ENCODE measurements at places on chromosomes 1 and 21.

GRCh38 chr1:204529371-204529895 is 13.2 kb downstream of the MDM4 start:
- no peak for DNase-seq

GRCh38 chr21:31371715-31372470 is 27.8 kb upstream of the TIAM1 start:
- no peak for DNase-seq

GRCh38 chr1:13228343-13228781 is 2.4 kb upstream of the PRAMEF18 start:
- no peak for DNase-seq

- no peak for DNase-seq
Measured at GRCh38 chr1:63929106-63929478, 155.3 kb downstream of the ROR1 start.

- DNase-seq, result no peak
Measured at GRCh38 chr1:99645699-99646531, at the start of gene PALMD. TSS of gene PALMD (plus strand) at chr1:99646113. CDS start at chr1:99646318, 205 bp downstream.

- no peak for DNase-seq
Measured at GRCh38 chr1:175158170-175158591, 34.4 kb downstream of the KIAA0040 start.

GRCh38 chr21:38095220-38095619 is 161.6 kb upstream of the KCNJ15 start:
- DNase-seq, result no peak

DNA sequence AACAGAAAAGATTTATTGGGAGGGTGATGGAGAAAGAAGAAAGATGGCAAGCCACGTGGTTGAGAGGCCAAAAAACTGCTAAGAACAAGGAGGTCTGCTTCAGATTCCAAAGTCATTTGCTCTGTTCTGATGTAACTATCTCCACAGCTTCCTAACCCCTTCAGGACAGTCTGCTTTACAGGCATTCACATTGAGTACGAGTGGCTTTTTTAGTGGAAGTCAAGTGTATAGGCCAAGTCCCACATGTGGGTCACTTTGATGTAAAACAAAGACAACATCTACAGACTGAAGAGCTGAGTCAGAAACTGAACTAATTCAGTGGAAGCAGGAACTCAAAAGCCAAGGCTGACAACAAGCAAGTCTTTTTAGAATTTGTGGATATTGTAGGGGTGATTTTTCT is 128.7 kb upstream of the F3 start:
- no peak for DNase-seq

GRCh38 chr1:21693732-21694131 is 24.6 kb upstream of the RAP1GAP start:
- no peak for DNase-seq

GRCh38 chr1:86522240-86522639 is 24.6 kb upstream of the CLCA4 start:
- no peak for DNase-seq

DNA sequence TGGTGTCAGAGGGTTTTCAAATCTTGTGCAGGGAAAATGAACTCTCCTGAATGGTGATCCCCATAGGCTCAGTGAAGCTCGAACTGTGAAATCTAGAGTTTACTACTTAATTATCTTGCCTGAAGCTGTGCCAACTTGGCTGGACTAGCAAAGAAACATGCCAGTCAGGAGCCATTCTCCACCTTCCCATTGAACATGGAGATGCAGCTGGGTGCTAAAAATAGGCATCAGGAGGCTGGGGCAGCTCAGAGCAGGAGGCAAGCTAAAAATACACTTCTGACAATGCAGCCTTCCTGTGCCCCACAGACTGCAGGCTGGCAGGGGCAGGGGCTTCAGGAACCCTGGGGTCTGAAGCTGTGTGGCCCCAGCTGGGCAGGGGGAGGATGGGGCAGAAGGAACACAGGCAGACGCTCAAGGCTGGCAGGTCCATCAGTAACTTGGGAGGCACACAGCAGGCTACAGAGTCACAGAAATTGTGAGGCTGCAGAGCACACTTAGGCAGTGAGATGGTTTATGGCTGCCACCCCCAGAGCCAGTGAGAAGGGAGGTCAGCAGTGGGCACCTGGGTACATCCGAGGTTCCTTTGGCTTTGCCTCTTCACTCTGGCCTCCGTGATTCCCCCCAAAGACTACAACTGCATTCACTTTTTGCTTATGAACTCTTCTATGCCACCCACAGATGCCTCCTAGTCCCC is 155.4 kb upstream of the KCND3 start:
- DNase-seq, result no peak

- DNase-seq, result no peak
Measured at GRCh38 chr1:111179968-111180533, 20.4 kb downstream of the DENND2D start.

DNA sequence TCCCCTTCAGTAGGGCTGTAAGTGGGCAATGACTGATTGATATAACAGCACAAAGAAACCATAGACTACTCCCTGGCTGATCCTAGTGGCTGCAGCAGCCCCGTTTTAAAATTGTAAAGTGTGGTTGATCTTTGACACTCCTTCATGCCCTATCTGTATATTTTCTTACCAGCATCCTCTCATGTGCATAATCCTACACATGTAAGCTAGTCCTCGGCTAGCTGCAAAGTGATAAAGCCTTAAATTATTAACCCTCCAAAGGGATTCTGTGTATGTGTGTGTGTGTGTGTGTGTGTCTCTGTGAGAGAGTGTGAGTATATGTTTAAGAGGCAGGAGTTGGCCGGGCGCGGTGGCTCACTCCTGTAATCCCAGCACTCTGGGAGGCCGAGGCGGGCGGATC is 30.8 kb upstream of the CDC14A start:
- no peak for DNase-seq

DNA sequence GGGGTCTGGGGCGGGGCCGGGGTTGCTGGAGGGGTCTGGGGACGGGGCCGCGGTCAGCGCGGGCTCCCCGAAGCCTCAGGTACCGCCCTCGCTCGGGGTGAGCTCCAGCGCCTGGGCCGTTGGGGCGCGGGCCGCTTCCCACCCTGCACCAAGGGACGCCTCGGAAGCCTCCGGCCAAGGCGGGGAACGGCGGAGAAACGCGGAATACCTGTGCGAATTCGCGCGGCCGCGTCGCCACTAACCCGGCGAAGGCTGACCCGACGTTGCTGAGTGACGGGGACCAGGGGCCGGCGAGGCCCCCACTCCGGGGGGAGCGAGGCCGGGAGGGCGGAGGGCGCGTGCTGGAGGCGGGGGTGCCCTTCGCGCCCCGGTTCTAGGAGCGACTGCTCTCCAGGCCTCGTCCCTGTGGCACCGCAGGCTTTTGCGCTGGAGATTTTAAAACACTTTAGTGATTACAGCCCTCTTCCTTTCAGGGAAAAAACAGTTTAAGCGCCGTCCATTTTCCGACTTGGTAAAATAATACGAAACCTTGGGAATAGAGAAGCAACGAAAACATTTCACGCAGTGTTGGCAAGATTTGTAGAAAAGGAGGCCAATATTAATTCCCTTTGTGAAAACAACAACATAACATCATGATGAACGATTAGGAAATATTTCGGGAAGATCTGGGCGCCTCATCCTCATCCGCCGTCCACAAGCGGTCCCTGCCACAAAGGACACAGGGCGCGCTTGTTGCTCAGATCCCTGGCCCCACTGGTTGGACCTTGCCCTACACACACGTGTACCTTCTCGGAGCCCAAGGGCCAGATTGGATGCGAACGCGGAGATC is 971 bp upstream of the GNG4 start:
- DNase-seq, result no peak

DNA sequence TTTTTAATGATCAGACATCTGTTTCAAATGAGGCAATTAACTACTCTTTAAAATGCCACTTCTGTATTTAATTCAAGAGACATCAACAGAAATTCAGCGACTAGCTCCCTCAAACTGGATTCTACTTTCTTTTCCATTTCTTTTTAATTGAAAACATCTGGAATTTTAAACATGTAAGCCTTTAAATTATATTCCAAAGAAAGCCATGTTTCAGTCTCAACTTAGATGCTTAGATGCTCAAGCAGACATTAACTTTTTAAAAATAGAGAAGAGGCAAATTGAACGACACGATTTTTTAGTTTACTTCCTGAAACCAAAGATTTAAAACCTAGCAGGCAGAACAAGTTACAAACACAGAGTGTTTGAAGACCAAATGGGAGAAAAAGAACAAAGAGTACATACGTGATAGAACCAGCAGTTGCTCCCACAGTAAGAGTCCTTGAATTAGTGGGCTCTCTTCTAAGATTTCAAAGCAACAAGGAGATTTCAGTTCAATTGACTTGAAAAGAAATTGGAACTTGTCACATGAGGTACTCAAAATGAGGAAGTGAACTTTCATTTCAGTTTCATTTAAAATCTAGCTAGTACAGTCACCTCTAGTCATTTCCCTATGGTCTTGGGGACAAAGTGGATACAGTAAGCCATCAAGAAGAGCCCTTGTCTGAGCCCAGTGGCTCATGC is at the start of gene CTSS:
Gene CTSS, minus strand, starts transcription at position 483 of the 681 bp plus-strand sequence. CDS start 1,015 bp downstream, outside the sequence.
- DNase-seq, result no peak

GRCh38 chr1:183776731-183777130 is 28.2 kb upstream of the RGL1 start:
- DNase-seq, result no peak

- no peak for DNase-seq
Measured at GRCh38 chr21:21210552-21210951, 212.3 kb downstream of the NCAM2 start.

GRCh38 chr1:232718928-232719927 is 86.0 kb upstream of the MAP10 start:
- no peak for DNase-seq

GRCh38 chr1:6588893-6589520 is 9.2 kb downstream of the ZBTB48 start:
- DNase-seq, result no peak

DNA sequence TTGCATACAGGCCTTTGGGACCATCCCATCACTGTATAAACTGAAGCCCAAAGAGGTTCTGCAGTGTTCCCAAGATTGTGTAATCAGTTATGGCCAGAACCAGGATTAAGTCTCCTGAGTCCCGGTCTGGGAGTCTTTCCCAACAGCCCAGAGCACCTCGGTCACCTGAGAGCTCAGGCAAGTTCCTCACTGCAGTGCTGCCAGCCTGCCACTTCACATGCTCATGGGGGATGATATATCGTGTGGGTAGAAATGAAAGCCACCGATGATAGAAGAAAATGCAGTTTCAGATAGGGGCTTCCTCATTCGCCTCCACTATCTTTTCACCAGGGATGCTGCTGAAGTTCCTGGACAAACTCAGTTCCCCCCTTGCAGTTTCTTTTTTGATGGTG is 30.4 kb downstream of the FHAD1 start:
- no peak for DNase-seq

DNA sequence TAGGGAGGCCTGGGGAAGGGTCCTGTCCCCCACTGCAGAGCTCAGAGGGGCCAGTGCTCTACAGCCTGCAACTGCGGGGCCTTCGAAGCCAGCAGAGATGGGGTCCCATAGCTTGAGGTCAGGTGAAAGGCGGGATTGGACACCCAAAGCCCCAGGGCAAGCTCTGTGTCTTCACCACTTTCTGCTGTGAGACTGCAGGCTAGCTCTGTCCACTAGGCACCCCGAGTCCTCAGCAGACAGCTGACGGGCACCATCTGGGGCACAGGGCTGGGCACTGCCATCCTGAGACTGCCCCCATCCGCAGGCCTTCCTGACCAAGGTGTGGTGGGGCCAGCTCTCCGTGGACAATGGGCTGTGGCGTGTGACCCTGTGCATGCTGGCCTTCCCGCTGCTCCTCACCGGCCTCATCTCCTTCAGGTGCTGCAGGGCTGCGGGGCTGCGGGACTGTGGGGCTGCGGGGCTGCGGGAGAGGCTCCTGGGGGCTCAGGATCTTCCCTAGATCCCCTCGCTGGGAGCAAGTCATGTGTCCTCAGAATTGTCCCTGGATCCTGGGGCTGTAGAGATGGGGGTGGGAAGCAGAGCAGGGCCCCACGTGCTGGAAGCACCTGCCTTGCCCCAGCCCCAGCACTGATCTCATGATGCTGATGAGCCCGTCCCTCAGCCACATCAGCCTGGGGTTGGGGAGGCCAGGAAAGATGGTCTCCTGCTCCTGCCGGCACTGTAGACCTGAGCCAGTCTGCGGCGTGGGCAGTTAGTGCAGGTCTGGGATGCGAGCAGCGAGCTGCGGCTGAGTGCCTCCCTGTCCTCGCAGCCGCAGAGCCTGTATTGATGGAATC is 46.8 kb downstream of the TRPM2 start:
- DNase-seq, result no peak

DNA sequence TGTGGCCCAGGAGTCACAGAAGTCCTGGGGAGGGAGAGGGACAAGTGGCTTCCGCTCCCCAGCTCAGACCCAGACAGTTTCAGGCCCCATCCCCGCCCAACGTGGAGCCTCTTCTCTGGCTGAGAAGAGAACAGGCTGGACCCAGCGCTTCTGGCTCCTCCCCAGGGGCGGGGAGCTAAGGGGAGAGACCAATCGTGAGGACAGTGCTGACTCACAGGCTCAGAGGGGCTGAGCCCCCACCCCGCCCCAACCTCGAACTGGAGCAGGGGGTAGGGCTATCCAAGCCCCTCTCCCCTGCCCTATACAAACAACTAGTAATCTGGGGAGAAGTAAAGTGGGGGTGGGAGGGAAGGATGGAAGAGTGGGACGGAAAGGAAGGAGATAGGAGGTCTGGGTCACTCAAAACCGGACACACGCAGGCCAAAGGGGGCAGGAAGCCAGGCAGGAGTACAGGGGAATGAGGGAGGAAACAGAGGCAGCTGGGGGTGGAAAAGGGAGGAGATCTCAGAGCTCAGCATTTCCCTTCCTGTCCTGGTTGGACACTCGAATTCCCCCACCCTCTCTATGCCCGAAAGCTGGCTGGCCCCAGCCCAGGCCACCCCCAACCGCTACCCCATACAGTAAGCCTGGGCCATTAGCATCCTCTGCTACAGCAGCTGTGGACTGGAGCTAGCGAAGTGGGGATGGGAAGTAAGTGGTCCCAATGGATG is at the start of gene SHC1:
Gene SHC1, minus strand, starts transcription at position 117 of the 710 bp plus-strand sequence. CDS start 221 bp downstream, outside the sequence.
- DNase-seq, result no peak

GRCh38 chr1:26582053-26582835 is 52.7 kb downstream of the RPS6KA1 start:
- DNase-seq, result no peak

GRCh38 chr1:41582351-41582750 is 97.9 kb upstream of the EDN2 start:
- no peak for DNase-seq

DNA sequence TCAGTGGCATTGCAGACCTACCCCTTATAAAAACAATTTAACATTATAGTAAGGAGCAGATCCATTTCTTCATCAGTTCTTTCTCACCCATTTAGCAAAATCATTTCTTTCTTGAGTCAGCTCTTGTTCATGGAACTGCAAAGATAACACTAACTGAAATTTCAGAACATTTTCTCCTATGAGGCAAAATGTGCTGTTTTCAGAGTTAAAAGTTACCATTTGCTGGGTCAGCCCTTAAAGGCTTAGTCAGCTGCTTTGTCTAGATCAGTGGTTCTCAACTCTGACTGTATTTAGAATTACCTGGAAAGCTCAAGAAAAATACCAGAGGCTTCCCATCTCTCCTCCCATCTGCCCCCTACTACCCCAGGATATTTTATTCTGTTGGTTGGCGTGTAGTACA is 12.2 kb downstream of the METTL13 start:
- DNase-seq, result no peak

Measured in stimulated activated CD8-positive, alpha-beta memory T cell treated with anti-CD3 and anti-CD28 coated beads, Interleukin-15, amount 100 ng/mL, for 4 hours (primary cell).